ENCODE measurements at places on chromosomes 11 and 22. TPM values are rescaled to one million over a fixed set of nuclear protein-coding genes. Genes with fewer than 3 reads are reported as not detected.

GRCh38 chr11:133386262-133386661 lies 146.0 kb downstream of the OPCML start:
- ATAC-seq, result no peak
- H3K27me3 ChIP-seq, result peaks cover 10% of the 10 kb centered on the region
- H3K4me3 ChIP-seq, result no peak overlapping the region

DNA sequence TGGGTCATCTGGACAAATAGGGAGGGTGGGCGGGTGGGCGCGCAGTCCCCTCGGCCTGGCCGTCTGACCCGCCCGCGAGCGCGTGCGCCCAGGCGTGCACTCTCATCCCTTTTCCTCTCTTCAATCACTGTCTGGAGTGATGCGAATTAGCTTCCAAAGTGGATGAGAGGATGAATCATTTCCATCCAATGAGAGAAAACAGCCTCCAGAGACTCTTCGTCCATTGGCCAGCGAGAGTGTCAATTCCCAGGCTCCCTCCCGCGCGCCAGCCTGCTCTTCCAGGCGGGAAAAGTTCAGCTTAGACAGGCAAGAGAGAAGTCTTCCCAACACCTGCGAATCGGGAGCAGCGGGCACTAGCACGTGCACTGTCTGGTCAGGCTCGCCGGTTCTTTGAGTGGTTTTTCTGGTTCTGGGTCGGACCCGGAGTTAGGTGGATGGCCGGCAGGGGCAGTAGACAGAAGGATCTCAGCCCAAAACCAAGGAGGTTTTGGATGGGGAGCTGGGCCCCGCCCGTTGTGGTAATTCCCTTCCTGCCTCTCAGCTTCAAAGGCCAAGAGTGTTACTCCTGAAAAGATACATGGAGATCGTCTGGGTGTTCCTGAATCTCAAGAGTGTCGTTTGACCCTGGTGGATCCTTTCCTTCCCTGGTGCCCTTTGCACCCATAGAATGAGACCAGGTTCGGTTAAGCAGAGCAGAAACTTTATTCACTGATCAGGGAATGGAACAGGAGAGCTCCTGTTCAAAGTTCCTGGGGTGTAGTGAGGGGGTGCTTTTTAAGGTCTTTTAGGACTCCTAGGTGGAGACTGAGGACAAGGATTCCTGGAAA lies 33.4 kb upstream of the GLYATL1 start:
- peaks cover 55% of the 10 kb centered on the region for H3K27me3 ChIP-seq
- H3K27ac ChIP-seq, result peak overlapping the region; percentile 2
- H3K4me3 ChIP-seq, result peak overlapping the region; percentile 41
- no peaks in the 10 kb centered on the region for H3K4me1 ChIP-seq

- no peaks in the 10 kb centered on the region for H3K36me3 ChIP-seq
- H3K27me3 ChIP-seq, result peaks cover 60% of the 10 kb centered on the region
- no peak overlapping the region for H3K27ac ChIP-seq
- no peak for ATAC-seq
- no peak overlapping the region for H3K4me3 ChIP-seq
Measured at GRCh38 chr22:22342697-22343580, 98.4 kb downstream of the VPREB1 start.

- H3K4me1 ChIP-seq, result peaks cover under 1% of the 10 kb centered on the region
- no peaks in the 10 kb centered on the region for H3K36me3 ChIP-seq
- H3K27ac ChIP-seq, result no peak overlapping the region
Measured at GRCh38 chr11:65793144-65793581, 6.3 kb downstream of the OVOL1 start.

GRCh38 chr22:41868556-41868955 lies 35.7 kb downstream of the SREBF2 start:
- no peaks in the 10 kb centered on the region for H3K27me3 ChIP-seq
- ATAC-seq, result no peak
- no peak overlapping the region for H3K4me3 ChIP-seq
- peaks cover under 1% of the 10 kb centered on the region for H3K4me1 ChIP-seq
- H3K27ac ChIP-seq, result no peak overlapping the region

DNA sequence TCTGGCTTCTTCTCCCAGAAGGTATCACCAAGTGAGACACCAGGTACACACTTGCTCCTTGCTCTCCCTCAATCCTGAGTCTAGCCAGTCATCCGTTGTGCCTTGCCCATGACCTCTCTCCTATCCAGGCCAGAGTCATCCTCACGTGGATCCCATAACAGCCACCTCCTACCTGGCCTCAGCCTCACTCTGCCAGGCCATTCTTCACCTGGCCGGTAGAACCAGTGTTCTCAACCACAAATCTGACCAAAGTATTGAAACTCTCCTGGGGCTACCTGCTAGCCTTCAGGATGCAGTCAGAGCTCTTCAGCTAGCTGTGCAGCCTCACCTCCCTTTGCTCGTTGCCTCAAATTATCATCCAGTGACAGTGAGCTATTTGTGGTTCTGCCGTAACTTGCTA lies 37.7 kb downstream of the CHRDL2 start:
- H3K36me3 ChIP-seq, result no peaks in the 10 kb centered on the region
- no peaks in the 10 kb centered on the region for H3K27me3 ChIP-seq
- no peak overlapping the region for H3K27ac ChIP-seq

GRCh38 chr11:131910523-131911387 lies 540.3 kb downstream of the NTM start:
- ATAC-seq, result peak; percentile 37
- no peaks in the 10 kb centered on the region for H3K4me1 ChIP-seq
- H3K36me3 ChIP-seq, result no peaks in the 10 kb centered on the region
- H3K27ac ChIP-seq, result no peak overlapping the region
- peak overlapping the region; percentile 55 for H3K4me3 ChIP-seq

DNA sequence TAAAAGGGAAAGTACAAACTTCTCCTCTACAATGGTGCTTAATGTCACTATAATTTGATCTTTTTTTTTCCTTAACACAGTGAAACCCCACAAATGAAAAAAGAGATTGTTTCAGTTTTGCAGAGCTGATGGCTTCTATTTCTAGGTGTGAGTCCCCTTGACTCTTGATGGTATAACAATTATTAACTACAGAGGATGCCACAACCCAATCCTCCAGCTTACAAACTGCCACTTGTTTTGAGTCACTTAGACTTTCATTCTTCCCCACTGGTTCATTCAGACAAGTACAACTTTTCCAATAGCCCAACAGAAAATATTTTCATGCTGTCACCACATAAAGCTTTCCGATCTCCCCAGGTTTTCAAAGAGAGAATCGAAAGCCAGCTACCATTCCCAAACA lies 812.2 kb downstream of the LRRC4C start:
- no peak for ATAC-seq
- no peak overlapping the region for H3K27ac ChIP-seq
- no peaks in the 10 kb centered on the region for H3K27me3 ChIP-seq
- no peaks in the 10 kb centered on the region for H3K4me1 ChIP-seq

DNA sequence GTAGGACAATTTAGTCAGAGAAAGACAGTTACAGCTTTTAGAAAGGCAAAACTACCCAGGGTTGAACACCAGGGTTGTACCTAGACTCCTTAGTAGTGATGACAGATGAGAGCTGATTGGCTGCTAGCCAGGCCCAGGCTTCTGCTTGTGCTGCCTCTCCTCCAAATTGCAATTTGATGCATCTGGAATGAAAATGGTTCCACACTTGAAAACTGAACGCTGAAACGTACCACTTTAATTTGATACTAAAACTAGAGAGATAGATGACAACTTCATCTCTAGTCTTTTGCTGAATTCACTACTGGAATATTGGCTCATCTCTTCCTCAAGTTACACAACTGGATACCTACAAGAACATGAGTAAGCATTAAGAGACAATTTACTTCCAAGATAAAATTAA lies 19.2 kb upstream of the FNBP4 start:
- ATAC-seq, result peak; percentile 81
- H3K27me3 ChIP-seq, result no peaks in the 10 kb centered on the region
- no peak overlapping the region for H3K4me3 ChIP-seq
- H3K4me1 ChIP-seq, result peaks cover 17% of the 10 kb centered on the region
- H3K36me3 ChIP-seq, result no peaks in the 10 kb centered on the region
- H3K27ac ChIP-seq, result peak overlapping the region; percentile 43

DNA sequence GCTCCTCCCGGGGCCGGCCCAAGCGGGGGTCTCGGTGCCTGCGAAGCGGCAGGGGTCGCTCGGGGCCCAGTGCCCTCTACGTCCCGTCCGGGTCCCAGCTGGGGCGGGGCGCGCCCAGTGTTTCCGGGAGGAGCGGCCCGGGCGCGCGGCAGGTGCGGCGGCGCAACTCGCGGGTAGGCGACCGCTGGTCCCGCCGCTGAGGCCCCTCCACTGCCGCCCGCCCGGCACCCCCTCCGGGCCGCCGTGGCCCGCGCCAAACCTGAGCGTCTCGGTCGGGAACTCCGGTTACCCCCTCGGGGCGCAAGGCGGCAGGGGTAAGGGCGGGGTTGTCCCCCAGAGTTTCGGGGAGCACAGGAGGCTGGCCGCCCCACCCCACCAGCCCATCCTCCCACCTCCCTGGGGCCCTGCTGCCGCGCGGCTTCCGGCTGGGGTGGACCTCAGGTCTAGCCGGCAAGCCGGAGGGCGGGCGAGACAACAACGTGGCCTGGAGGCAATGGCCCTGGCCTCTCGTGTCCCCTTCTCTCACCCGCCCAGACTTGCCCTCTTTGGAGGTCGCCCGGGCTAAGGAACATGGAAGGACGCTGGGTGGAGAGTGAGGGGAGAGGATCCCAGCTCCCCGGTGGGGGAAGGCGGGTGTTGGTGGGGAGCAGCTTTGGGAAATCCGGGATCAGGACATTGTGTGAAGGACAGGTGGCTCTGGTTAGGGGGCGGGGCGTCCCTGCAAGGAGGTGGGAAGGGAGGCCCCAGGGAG lies 398 bp upstream of the CRACR2B start:
- H3K4me1 ChIP-seq, result peaks cover 70% of the 10 kb centered on the region
- peak overlapping the region; percentile 46 for H3K4me3 ChIP-seq
- ATAC-seq, result no peak
- peaks cover 86% of the 10 kb centered on the region for H3K27me3 ChIP-seq

- H3K4me1 ChIP-seq, result peaks cover 30% of the 10 kb centered on the region
- H3K36me3 ChIP-seq, result no peaks in the 10 kb centered on the region
Measured at GRCh38 chr11:31824879-31825837, 14.0 kb upstream of the PAX6 start.

Gene PARVG
- 13.9 TPM for total RNA-seq

Gene MICAL2
- 235 TPM for total RNA-seq

Gene CDC42BPG
- total RNA-seq, result 0.31 TPM

Gene CCDC81
- 0.40 TPM for total RNA-seq

Gene DCHS1
- 59.8 TPM for total RNA-seq

Gene SYCE3
- total RNA-seq, result not detected
